ENCODE measurements at places on chromosomes 4 and X. TPM values are rescaled to one million over a fixed set of nuclear protein-coding genes. Genes with fewer than 3 reads are reported as not detected.
A peak's percentile ranks its signal among the peaks of the same experiment; 100 is the strongest.

DNA sequence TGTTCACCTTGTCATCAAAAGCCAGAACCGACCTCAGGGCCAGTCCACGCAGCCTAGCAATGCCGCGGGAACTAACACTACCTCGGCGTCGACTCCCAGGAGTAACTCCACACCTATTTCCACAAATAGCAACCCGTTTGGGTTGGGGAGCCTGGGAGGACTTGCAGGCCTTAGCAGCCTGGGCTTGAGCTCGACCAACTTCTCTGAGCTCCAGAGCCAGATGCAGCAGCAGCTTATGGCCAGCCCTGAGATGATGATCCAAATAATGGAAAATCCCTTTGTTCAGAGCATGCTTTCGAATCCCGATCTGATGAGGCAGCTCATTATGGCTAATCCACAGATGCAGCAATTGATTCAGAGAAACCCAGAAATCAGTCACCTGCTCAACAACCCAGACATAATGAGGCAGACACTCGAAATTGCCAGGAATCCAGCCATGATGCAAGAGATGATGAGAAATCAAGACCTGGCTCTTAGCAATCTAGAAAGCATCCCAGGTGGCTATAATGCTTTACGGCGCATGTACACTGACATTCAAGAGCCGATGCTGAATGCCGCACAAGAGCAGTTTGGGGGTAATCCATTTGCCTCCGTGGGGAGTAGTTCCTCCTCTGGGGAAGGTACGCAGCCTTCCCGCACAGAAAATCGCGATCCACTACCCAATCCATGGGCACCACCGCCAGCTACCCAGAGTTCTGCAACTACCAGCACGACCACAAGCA lies 898 bp downstream of the UBQLN2 start:
- peaks cover 9% of the 10 kb centered on the region for H3K4me1 ChIP-seq
- peaks cover 10% of the 10 kb centered on the region for H3K36me3 ChIP-seq
- H3K4me3 ChIP-seq = peak overlapping the region; percentile 95

GRCh38 chrX:151753313-151754046 lies 18.9 kb downstream of the CNGA2 start:
- no peaks in the 10 kb centered on the region for H3K27me3 ChIP-seq
- peak overlapping the region; percentile 78 for H3K27ac ChIP-seq
- no peaks in the 10 kb centered on the region for H3K36me3 ChIP-seq

GRCh38 chr4:5972571-5972970 lies 45.7 kb downstream of the C4orf50 start:
- H3K27me3 ChIP-seq = peaks cover 51% of the 10 kb centered on the region
- H3K4me3 ChIP-seq = no peak overlapping the region
- DNase-seq = no peak

DNA sequence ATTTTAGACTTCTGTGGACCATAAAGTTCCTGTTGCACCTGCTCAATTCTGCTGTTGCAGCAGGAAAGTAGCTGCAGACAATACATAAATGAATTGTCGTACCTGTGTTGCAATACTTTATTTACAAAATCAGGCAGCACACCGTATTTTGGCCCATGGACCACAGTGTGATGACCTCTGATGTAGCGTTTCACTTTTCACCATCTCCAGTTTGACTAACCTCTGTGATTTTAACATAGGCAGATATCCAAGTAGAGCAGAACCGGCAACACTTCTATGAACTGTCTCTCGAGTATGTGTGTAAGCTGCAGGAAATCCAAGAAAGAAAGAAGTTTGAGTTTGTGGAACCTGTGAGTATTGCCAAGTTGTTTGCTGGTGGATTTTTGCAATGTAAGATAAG lies 132.7 kb downstream of the ARHGAP10 start:
- H3K27me3 ChIP-seq = no peaks in the 10 kb centered on the region
- no peaks in the 10 kb centered on the region for H3K4me1 ChIP-seq
- DNase-seq = no peak
- peaks cover 3% of the 10 kb centered on the region for H3K36me3 ChIP-seq

DNA sequence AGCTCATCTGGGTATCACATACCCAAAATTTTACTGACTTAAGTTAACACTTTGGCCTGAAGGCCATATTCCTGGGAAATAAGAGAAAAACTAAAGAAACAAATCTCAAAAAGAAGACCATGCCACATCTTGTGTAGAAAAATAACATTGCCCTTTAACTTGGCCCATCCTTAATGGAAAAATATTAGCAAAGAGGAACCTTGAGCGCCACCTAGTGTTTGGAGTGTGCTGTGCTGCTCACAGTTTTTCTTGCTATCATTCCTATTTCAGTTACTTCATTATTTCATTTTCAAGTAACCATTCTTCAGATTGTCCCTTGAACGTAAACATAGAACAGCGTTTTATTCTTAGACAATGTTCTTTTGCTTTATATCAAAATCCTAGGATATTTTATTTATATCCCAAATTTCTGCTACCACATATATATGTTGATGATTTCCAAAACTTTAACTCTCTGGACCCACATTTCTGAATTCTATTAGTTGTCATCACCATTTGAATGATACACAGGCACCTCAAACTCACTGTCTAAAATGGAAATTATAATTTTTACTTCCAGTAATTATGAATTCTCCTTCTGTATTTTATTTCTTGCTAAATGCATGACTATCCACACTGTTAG lies 999.0 kb upstream of the ADGRL3 start:
- H3K27ac ChIP-seq = no peak overlapping the region
- DNase-seq = peak; percentile 19
- H3K36me3 ChIP-seq = no peaks in the 10 kb centered on the region
- no peaks in the 10 kb centered on the region for H3K4me1 ChIP-seq

DNA sequence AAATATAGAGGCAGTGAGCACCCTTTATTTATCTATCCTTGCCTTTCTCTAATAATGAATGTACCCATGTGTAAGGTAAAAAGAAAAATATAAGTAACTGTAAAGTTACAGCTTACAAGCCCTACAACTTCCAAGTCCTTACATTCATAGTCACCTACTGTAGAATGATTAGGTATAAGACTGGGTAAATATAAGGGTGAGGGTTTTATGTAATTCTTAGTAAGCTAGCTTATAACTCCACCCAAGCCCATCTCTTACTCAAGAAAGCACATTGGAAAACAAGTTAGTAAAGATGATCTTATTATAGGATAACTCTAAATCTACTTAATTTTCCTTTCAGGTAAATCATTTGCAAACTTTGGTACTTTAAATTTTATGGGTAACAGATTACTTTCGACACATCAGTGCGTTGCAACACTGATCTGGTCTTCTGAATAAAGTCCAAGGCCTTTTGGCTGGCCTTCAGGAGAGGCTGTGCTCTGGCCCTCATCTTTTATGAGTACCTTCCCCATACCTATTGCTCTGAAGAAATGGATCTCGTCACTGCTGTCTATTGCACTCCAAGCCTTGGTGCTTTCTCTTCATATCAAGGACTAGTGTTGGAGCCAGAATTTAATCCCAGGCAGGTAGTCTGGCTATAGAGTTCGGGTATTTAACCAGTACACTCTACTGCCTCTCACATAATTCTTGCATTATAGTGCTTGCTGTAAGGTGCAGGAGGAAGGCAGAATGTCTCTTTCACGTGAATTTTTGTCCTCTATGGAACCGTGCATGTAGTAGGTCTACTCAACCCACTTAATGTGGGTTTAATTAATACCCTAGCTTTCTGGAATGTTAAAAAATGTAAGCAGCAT lies 443.6 kb upstream of the AR start:
- no peak for DNase-seq
- H3K27me3 ChIP-seq = no peaks in the 10 kb centered on the region
- H3K27ac ChIP-seq = no peak overlapping the region
- no peaks in the 10 kb centered on the region for H3K4me1 ChIP-seq

GRCh38 chr4:37769391-37769989 lies 57.0 kb upstream of the PGM2 start:
- no peaks in the 10 kb centered on the region for H3K36me3 ChIP-seq
- no peak overlapping the region for H3K27ac ChIP-seq
- H3K4me3 ChIP-seq = no peak overlapping the region
- H3K4me1 ChIP-seq = no peaks in the 10 kb centered on the region
- no peak for DNase-seq

DNA sequence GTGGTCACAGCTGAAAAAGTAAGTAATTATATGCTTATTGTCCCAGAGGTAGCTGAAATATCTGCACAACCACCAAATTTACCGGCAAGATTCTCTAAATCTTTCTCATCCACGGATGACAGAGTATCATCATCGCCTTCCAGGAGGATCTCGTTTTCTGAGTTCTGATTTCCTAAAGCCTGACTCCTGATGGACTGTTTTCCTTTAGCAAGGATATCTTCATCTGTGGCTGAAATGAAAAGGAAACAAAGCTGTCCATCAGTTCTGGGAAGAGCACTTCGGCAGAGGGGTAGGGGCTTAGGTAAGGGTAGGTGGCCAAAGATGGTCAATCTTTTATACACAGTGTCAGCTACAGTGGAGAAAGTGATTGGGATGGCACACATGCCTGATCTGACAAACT lies 8.7 kb downstream of the MAB21L2 start:
- H3K4me1 ChIP-seq = no peaks in the 10 kb centered on the region
- H3K36me3 ChIP-seq = no peaks in the 10 kb centered on the region
- no peak overlapping the region for H3K4me3 ChIP-seq
- no peaks in the 10 kb centered on the region for H3K27me3 ChIP-seq
- H3K27ac ChIP-seq = no peak overlapping the region

GRCh38 chr4:124415146-124415545 lies 297.4 kb downstream of the ANKRD50 start:
- H3K27ac ChIP-seq = no peak overlapping the region
- H3K4me1 ChIP-seq = no peaks in the 10 kb centered on the region
- no peaks in the 10 kb centered on the region for H3K27me3 ChIP-seq

Gene C4orf36
- total RNA-seq = 2.0 TPM
